Activated naive CD8-positive, alpha-beta T cell treated with anti-CD3 and anti-CD28 coated beads, Interleukin-2, amount 50 U/mL, for 16 hours (primary cell): ENCODE measurements at places on chromosomes 4 and X.

DNA sequence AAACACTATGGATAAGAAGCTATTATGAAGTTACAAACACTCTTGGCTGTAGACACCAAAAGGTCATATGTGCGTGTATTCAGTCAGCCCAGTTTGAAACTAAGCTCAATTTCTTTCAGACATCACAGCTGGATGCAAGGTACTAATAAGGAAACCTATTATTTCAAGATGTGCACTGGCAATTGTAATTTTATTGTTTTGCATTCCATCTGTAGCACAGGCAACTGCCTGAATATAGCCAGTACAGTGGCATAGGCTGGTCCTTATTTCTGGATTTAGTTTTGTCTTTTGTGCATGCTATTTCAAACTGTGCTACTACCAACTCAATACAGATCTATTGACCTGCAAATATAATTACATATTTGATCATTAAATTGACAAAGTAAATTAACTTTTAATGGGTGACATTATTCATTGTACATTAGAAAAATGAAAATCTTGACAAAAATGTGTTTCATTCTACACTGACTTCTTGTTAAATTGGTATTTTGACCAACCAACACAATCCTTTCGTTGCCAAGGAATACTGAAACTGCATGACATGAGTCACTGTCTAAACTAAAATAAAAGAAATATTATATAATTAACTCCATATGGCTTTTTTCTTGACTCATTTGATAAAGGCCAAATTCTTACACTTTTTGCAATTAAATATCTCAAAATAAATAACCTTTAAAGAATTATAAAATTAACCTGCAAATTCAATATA, 594.3 kb upstream of the ADGRL3 start:
- no peak for DNase-seq

DNA sequence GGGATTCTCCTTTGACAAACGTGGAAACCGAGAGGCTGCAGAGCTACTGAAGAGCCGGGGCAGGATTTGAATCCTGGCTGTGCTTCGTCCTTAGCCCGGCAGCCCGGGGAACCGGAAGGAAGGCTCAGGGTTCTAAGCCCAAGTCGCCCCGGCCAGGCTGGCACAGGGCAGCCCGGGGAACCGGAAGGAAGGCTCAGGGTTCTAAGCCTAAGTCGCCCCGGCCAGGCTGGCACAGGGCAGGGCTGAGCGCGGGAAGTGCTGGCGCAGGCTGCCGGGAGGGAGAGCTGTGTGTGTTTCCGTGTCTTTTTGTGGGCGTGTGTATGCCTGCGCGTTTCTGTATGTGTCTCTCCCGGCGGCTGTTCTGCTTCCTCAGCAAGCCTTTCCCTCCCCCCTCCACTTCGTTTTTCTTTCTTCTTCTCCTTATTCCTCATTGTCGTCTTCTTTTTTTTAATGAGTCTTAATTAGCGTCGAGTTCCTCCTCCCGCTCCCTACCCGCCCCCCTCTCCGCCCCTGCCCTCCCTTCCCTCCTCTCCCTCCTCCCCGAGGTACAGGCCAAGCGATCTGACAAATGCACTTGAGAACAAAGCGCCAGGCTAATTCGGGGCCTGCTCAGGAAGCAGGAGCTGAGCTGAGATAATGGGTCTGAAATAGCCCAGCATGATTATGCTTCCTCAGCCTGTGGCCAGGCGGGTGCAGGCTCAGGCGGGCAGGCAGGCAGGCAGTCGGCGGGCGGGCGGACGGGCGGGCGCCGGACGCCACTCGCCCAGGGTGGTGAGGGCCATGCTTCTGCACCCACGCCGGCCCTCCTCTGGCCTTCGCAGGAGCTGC, 65.9 kb downstream of the EFNB1 start:
- DNase-seq, result no peak

DNA sequence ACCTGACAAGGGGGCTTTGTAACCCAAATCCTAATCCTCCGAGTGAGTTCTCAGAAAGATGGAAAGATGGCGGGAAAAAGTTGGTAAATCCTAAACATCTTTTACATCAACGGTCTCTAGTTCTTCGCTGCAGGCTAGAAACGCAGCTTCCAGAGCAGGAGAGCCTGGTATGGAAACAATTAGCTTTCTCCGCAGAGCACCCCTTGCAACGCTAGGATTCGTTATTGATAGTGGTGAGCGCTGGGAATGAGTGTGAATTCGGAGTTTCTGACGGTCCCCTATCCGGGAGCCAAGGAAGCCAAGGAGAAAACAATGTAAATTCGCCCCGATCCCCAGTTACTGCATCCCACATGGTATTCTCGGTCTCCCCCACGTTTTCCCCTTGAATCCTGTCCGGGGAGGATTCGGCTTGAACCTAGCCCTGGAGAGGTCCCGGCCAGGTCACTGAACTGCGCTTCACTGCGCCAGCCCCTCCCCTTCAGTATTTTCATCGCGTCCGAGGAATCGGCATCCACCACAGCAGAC, 4.7 kb upstream of the NEUROG2 start:
- DNase-seq, result no peak

DNA sequence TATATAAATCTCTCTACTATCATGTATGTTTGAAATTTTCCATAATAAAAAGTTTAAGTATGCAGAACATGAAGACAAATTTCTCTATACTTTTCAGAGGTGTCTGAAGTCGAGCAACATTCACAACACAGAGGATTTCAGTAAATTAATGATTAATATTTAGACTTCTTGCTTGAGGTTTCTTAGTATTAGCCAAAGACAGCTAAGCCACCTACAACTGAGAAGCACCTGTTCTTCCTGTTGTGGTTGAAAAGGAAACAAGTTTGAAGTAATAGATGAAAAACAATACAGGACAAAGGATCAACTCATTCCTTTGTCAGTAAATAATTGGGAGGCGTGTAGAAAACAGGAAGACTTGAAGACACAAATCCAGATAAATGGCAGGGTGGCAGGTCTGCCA, 21.1 kb downstream of the SCML1 start:
- no peak for DNase-seq

DNA sequence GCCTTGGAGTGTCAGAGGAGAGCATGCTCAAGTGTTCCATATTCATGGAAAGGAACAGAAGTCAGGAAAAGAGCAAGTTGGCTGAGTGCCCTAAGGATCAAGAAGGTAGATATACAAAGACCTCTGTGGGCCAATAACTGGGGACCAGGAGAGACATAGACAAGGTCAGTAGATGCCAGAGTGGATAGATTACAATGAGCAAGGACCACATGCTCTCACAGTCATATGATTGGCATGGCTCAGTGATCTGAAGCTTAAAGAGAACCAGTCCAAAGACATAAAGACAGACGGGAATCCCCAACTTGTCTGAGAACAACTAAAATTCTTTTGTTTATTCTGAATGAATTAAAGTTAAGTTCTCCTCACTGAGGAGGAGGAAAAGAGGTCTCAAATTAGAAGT, 289.7 kb downstream of the HS3ST1 start:
- DNase-seq, result no peak

DNA sequence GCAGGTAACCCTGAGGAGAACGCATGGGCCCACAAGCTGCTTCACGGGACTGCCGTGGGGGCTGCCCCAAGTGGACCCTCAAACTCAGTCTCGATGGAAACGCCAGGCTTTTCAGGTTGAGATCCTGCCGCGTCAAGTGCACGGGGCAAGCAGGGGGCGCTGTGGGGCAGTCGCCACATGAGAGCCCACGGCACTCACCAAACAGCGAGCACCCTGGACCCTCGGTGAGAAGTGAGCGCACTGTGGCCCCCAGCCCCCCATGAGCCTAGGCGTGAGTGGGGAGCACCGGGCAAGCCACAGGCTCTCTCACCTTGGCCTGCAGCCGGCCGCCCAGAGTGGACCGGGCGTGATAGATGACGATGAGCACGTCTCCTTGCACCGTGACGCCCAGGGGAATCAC, 50.9 kb upstream of the CPLX1 start:
- no peak for DNase-seq

- DNase-seq, result no peak
Observed at GRCh38 chrX:150572206-150572605, 3.8 kb downstream of the MTM1 start.

DNA sequence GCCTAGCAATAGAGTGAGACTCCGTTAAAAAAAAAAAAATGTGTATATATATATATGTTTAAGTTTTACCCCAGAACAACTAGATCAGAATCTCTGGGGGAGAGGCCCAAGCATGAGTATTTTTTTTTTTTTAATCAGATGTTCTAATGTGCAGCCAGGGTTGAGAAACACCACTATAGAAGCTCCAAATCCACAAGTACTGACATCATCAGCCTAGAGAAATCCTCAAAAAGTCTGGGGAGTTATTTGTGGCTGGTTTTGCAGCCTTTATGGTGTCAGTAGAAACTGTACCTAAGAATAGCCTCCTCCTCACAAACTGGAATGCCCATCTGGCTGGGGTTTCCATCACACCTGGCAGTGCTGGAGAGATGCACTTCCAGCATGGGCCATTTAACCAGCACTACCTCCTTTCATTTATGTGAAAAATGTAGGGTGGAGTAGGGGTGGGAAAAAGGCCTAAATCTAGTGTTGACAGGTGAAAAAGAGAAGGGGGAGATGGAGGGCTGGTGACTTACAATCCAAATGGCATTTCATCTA, 93.5 kb downstream of the CBLL2 start:
- no peak for DNase-seq

GRCh38 chr4:185217408-185217975, 8.1 kb downstream of the SNX25 start:
- no peak for DNase-seq

GRCh38 chr4:176671532-176671931, 121.2 kb downstream of the VEGFC start:
- DNase-seq, result no peak

GRCh38 chr4:184142121-184143000, 75.3 kb downstream of the ENPP6 start:
- no peak for DNase-seq

GRCh38 chr4:68655764-68656444, 14.5 kb downstream of the UGT2B15 start:
- no peak for DNase-seq

DNA sequence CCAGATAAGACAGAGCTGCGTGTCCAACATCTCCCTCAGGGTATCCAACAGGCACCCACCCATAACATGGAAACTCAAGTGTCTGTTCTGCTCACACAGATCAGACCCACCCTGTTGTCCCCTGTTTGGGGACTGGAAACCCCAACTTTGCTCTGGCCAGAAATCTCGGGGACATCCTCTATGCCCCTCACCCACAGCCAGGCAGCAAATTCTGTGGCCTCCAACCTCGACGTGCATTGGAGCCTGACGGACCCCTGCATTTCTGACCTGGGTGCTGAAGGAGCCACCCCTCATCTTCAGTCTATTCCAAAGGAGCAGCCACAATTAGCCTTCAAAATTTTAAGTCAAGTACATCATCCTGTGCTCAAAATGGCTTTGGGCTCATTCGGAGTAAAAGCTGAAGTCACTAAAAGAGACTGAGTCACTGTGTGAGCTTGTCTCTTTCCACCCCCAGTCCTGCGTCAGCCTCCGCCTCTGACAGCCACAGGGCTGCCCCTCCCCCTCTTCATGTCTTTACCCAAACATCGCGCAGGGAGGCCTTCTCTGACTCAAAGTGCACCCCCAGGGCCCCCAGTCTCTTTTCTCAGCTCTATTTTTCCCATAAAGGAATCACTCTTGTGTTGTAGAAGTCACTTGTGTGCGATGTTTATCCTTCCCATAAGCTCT, 24.4 kb upstream of the PDE6B start:
- no peak for DNase-seq

- DNase-seq, result no peak
Observed at GRCh38 chr4:1668488-1668840, 15.6 kb downstream of the FAM53A start.

GRCh38 chr4:116531870-116532269, 553.5 kb downstream of the TRAM1L1 start:
- no peak for DNase-seq

GRCh38 chr4:632196-632790, 6.9 kb downstream of the PDE6B start:
- no peak for DNase-seq

GRCh38 chrX:118519411-118520215, 24.0 kb downstream of the DOCK11 start:
- no peak for DNase-seq

DNA sequence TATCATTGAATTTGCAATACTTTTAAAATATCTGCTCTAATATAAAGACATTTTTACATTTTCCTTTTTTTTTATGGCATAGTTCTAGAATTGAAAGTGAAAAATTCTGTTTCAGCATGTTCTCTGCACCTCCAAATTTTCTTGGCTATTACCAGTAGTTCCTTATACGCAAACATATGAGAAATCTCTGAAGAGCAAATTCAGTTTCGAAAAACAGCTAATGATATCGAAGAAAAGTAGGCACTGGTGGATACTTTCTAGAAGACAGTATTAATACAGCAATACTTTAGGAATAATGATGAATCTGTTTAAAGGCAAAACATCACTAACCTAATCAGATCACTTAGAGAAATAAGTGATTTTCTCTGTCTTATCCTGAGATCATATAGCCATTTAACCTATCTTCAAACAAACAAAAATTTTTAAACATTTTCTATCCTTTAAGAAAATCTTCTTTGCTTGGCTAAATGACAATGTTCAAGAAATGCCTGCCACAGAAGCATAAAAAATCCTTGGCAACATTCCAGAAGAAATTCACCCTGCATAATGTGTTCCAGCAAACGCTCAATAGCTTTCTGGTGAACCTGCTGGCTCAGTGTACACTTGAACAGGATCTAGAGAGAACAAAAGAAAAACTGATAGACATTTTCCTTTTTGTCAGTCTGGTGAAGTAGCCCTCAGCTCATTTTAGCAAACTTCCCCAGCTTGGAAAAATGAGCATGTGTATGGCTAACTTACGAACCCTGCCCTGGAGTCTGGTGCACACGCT, 51.2 kb upstream of the KLF3 start:
- DNase-seq, result no peak

DNA sequence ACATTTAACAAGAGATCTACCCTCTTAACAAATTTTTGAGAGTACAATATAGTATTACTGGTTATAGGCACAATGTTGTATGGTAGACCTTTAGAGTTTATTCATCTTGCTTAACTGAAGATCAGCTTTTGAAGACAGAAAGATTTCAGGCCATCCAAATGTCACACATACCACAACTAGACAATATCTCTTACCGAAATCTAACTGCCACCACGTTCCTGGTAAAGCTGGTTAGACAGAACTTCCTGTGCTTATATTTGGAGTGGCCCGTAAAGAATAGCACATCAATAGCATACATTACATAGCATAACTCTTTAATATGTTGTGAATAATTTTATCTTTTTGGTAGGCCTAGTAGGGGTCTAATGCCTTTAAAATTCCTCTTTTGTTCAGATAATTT, 29.8 kb upstream of the ARHGEF6 start:
- no peak for DNase-seq

DNA sequence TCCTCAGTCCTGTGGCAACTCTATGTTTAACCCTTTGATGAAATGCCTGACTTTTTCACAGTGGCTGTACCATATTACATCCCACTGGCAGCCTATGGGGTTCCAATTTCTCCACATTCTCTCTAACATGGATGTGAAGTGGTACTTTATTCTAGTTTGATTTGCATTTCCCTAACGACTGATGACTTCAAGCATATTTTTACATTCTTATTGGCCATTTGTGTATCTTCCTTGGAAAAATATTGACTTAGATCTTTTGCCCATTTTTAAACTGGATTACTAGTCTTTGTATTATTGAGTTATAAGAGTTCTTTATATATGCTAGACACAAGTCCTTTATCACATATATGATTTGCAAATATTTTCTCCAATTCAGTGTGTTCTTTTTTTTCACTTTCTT, 2.1 kb upstream of the RAB39B start:
- no peak for DNase-seq

- no peak for DNase-seq
Observed at GRCh38 chrX:141375011-141375760, 132.9 kb upstream of the SPANXC start.
